ENCODE measurements at places on chromosomes 7 and 10.

DNA sequence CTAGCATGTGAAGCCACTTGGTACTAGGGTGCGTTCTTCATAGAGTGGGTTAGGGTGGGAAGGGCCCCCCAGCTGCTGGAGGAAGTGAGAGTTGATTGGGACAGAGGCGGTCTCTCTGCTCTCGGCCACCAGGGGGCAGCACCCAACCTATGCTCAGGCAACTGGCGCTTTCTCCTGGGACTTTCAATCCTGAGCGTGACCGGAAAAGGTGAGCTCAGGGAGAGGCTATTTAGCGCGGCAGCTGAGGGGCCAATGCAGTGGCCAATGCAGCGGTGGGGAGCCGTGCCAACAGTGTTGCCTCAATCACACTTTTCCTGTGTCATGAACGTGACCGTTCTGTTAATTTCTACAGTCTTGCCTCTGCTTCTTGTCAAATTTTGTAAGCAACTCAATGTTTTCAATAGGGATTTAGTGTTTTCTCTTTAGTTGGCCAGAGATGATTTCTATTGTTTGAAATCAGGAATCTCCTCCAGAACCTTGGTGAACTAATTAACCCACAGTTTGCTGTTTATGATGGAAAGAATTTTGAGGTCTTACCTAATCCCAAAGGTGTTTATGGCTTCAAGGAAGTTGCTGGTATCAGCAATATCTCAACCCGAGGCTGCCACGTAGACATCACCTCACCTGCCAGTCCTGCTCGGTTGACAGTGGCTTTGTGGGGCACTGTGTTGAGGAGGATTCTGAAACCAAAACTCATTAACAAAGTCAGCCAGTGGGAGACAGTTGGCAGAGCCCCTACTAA is 67.9 kb upstream of the PDZD8 start:
- peak; percentile 90 for DNase-seq

DNA sequence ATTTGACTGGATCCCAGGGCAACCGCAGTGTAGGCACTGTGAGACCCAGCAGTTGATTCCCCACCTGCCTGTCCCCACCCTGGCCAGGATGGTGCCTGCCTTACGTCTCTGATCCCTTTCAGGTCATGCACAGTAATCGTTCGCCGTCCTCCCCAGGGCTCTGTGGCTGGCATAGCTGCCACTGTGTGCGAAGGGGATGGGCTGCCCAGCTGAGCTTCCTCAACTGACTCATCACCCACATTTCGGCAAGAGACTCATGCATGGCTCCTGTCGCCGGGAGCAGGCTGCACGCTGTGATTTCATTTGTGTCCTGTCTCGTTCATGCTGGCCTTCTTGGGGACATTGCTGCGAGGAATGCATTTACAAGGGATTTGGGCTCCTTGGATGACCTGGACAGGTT is 252.4 kb downstream of the KLF6 start:
- no peak for DNase-seq

- no peak for DNase-seq
Measured at GRCh38 chr10:7297094-7297493, 113.7 kb downstream of the SFMBT2 start.

GRCh38 chr7:17144322-17144721 is 154.1 kb upstream of the AHR start:
- DNase-seq = no peak

GRCh38 chr10:71534568-71535194 is 138.0 kb downstream of the CDH23 start:
- DNase-seq = peak; percentile 44

DNA sequence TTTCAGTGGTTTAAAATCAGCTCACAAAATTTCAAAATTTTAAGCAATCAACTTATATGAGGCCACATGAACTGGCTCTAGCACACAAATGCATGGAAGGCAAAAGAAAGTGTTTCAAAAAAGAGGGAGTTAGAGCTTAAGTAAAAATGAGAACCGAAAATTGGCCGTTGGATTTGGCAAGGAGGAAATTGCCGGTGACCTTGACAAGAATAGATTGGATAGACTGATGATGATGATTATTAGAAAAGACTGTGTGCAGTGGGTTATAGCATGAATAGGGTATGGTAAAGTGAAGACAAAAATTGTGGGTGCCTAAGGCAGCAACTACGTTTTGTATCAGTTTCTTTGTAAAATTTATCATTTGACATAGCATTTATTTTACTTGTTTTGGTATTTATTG is 175.7 kb downstream of the SEMA3D start:
- peak; percentile 51 for DNase-seq

- DNase-seq = no peak
Measured at GRCh38 chr10:72066318-72067284, 21.8 kb downstream of the SPOCK2 start.

DNA sequence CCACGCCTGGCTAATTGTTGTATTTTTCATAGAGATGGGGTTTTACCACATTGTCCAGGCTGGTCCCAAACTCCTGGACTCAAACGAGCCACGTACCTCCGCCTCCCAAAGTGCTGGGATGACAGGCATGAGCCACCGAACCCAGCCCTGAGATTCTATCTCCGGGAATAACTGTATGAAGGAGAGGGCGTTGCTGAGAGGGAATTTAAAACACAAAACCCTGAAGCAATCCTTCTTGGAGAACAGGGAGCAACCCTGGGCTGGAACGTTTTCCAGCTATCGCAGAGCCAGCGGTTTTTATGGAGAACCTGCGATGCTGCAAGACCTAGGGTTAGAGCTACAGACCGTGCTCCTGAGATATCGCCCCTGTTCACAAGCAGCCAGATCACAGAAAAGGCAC is 144.6 kb downstream of the PRKAG2 start:
- no peak for DNase-seq

DNA sequence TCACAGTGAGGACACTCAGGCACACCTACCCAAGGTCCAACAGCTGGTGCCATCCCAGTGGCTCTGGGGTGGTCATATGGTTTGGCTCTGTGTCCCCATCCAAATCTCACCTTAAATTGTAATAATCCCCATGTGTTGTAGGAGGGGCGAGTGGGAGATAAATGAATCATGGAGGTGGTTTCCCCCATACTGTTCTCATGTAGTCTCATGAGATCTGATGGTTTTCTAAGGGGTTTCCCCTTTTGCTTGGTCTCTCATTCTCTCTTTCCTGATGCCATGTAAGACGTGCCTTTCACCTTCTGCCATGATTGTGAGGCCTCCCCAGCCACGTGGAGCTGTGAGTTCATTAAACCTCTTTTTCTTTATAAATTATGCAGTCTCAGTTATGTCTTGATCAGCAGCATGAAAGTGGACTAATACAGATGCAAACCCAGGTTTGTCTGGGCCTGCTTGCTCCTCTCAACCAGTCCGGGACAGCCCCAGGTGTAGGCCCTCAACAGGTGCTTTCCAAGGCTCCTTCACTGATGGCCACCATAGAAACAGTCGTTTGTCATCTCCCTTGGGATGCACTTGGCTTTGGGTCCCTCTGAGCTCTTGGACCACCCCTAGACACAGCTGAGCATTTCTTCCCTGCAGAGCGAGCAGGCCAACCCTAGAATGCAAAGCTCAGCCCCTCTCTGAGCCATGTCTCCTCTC is 101.3 kb upstream of the CTBP2 start:
- no peak for DNase-seq

DNA sequence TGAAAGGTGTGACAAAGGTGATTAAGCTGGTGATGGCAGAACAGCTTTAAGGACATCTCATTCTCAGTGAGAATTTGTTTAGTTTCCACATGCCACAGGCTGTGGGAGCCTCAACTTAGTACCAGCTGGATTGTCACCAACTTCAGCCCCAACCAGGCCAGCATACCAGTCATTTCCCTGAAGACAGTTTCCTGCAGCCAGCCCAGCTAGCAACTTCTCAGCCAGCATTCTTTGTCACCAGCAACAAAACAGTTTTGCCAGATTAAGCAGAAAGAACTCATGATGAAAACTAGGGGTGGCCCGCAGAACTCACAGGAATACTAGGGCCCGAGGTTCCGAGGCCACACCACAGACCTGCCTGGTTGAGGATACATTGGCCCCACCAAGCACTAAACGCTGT is 68.8 kb upstream of the UNC5B start:
- no peak for DNase-seq

DNA sequence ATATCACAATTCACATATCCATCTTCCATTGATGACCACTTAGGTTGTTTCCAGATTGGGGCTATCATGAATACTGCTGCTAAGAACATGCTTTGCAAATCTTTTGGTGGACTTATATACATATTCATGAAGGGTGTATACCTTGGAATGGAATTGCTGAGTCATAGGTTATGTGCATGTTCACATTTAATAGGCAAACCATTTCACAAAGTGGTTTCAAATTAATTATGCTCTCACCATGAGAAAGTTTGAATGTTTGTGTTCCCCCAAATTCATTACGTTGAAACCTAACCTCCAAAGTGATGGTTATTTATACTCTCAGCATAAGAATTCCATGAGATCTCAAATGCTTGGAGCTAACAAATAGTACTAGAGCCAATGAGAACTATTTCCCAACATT is 86.4 kb downstream of the VPS41 start:
- no peak for DNase-seq

- no peak for DNase-seq
Measured at GRCh38 chr7:21640105-21640504, 97.3 kb downstream of the DNAH11 start.

DNA sequence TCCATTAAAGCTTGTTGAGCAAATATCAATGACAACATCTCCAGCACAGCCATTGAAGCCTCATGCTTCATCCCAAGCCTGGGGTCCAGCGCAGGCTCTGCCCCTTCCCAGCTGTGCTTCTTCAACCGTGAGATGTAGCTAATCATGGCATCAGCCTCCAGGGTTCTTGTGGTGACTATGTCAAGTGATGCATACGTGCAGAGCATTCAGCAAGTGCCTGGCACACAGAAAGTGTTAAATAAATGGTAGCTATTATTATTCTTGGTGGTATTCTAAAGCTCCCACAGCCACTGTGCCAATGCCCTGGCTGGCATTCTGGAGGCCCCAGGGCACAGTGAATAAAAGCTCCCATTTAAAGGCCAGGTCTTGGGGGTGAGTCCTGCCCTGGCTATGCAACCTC is 146.6 kb downstream of the WDR11 start:
- peak; percentile 92 for DNase-seq
